ENCODE measurements at places on chromosomes 3 and 15.

- no peak for DNase-seq
Observed at GRCh38 chr15:66108483-66109265, 144.9 kb downstream of the MEGF11 start.

- no peak for DNase-seq
Observed at GRCh38 chr3:122430371-122430770, 14.5 kb upstream of the WDR5B start.

DNA sequence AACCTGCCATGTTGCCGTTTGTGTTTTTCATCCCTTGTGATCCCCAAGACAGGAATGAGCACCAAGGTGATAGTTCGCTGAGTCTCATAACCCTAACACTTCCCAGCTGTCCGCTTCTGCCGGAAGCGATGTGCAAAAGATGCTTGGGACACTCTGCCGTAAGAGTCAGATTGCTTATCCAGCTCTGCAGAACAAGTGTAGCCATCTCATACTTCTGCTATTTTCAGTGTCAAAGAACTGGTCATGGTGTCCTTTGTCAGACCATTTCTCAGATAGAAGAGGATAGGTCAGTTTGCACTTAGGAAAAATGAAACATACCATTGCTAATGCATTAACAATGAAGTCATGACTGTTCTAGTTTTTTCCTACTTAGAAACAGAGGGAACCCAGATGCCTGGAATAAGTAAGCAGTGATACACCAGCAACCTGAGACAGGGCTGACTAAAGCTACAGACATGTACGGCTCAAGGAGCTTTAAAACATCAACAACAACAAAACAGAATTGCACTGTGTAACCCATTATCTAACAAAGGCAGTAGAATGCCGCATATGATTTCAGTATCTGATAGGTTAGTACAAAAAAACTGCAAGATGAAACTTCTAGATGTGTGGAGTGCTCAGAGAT is 134.0 kb upstream of the IL12A start:
- no peak for DNase-seq

DNA sequence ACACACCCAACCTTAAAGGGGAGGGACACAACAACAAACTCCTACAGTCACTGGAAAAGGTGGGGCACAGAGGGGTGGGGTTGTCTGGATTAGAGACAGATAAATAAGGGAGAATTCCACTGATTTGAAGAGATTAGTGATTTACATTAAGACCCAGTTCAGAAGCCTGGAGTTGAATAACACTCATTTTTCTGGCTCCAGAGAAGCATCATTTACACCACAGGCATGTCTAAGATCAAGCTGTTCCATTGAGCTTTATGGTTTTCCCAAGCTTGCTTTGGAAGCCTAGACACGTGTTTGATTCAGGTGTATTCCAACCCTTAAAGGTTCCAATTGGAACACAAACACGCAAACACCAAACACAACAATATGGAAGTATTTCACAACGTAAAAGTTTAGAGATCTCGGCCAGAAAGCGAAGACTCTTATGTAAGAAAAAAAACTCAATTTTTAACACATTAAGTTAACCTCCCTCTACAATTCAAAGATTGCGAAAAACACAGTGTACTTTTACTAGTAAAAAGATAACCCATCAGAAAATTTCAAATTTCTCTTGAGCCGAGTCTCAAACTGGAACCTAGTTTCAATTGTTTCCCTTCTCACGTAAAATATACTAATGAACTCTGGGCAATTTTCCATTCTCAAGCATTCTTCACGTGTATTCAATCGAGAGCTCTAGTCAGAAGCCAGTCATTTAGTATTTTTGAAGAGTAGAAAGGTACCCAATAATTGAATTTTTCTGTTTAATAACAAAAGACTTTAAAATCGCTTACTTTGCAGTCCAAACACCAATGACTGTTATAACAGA is 2.1 kb downstream of the TRA2B start:
- DNase-seq: peak; percentile 47

GRCh38 chr3:39398700-39399099 is 7.8 kb upstream of the RPSA start:
- DNase-seq: no peak

DNA sequence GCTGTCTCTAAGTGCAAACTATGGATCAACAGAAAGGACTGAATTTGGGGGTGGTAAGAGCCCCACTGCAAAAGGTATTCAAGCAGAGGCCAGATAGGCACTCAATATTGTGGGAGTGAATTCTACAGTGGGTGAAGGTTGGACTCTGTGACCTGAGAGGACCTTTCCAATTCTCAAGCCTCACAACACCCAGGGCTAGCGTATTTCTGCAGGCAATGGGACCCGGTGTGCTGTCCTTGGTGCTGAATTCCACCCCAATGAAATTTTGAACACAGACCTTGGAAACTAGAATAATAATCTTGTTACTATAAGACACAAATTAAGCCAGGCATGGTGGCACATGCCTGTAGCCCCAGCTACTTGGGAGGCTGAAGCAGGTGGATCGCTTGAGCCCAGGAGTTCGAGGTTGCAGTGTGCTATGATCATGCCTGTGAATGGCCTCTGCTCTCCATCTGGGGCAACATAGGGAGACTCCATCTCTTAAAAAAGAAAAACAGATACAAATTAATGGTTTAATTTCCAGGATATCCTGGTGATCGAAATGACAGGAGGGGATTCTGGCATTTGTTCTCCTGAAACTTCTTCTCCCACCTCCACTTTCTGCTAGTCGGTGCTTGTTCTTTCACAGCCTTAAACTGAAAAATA is 135.4 kb downstream of the RAB11A start:
- DNase-seq: no peak

- no peak for DNase-seq
Observed at GRCh38 chr15:34851007-34851406, 55.7 kb upstream of the ACTC1 start.

- no peak for DNase-seq
Observed at GRCh38 chr15:94453227-94453988, 222.0 kb downstream of the MCTP2 start.
